Large intestine (tissue), 12 donors: ENCODE measurements at places on chromosomes 3 and 15.
A peak's percentile ranks its signal among the peaks of the same experiment; 100 is the strongest.

- DNase-seq, result no peak
These were observed 159.2 kb upstream of the PPP2R3A start for GRCh38 chr3:135806317-135806716.

GRCh38 chr15:68204776-68205557 is at the start of gene CALML4:
TSS of gene CALML4 (minus strand) at chr15:68205332. CDS start at chr15:68205247, 85 bp downstream.
- DNase-seq, result peak; percentile 98

GRCh38 chr15:66567897-66568296 is 2.1 kb upstream of the LCTL start:
- DNase-seq, result no peak

DNA sequence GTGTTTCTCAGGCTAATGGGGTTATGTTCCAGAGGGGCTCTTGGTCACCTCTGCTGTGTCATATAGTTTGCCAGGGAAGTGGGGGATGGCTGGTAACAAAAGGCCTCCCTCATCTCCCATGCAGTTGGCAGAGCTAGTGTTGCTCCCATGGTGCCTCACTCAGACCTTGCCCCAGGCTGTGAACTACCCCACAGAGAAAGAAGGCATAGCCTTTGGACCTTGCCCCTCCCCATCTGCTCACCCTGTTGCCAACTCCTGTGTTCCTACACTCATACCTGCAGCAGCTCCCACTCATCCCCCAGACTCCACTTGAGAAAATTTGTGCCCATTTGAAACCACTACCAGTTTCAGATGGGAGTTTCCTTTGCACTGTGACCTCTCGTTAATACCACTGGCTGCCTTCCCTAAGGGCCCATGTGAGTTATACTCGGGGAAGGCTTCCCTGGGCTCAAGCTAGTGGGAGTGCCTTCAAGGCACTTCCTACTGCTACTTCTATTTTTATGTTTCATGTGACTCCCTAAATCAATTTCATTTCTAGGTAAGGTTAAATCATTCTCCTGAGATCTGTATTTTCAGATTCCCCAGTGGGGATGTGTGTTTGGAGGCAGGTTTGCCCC is 25.3 kb upstream of the COPB2 start:
- DNase-seq, result peak; percentile 56

- no peak for DNase-seq
These were observed 8.5 kb downstream of the TMEM212 start for GRCh38 chr3:171851660-171852058.

DNA sequence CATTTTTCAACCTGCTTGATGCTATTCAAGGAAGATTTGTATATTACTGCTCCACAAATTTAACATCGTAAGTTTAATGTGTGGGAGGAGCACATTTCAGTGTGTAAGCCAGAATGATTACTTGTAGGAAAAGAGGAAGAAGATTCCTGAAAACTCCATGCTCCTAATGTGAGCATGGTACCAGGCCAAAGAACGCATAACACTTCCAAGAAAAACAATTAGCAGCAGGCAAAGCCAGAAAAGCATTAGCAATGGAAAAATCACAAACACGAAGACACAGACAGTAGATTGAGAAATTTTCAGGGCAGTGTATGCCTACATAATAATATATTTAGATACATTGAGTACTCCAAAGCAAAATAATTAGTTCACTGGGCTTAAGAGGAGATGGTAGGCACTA is 96.6 kb upstream of the CBLB start:
- no peak for DNase-seq
